ENCODE measurements at places on chromosomes 7 and 10.

GRCh38 chr10:28199941-28200340 lies 102.9 kb downstream of the MPP7 start:
- DNase-seq = no peak

- DNase-seq = no peak
These were observed 30.5 kb upstream of the ING3 start for GRCh38 chr7:120920034-120920433.

DNA sequence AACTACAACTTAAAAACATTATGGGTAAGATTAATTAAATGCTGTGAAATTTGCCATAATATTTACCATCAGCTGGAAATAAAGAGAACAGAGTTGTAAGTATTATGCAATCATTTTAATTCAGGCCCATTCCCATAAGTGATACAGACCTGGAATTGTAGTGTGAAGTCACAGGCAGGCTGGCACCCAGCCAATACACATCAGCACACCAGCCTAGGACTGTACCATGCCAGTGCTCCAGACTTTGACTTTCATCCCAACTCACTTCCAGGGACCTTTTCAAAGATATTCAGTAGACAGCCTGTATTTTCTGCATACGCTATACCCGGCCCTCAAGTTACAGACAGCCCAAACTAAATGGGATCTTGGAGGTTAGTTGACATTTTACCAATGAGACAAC lies 143.3 kb downstream of the TES start:
- no peak for DNase-seq

DNA sequence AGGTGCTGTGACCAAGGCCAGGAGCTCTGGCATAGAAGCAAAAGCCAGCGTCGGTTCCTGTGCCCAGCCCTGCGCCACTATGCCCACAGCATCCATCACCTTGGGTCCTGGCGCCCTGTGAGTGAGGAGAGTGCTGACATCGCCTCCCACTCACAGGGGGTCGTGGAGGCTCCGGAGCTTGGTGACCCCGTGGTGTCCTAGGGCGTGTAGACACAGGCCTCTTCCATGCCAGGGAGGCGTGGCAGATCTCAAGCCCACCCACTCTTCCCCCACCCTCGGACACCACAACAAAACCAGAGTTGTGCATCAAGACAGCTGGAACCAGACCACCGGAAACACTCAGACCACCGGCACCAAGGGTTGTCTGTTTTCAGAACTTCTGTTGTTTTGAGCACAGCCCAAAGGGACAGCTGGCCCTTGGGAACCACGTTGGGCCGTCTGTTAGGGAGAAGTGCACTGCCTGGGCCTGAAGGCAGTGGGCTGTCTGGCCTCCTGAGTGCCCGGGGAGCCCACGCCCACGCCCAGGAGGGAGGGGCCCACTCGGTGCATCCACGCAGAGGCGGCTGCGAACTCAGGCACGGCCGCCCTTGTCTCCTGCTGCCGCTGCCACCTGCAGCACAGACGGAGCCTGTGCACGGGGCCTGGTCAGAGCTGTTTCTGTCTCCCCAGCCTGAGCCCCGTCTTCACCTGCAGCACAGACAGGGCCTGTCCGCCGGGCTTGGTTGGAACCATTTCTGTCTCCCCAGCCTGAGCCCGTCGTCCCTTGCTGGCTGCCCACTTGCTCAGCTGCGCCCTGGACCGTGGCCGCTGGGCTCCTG lies 106.3 kb downstream of the INPP5A start:
- no peak for DNase-seq

DNA sequence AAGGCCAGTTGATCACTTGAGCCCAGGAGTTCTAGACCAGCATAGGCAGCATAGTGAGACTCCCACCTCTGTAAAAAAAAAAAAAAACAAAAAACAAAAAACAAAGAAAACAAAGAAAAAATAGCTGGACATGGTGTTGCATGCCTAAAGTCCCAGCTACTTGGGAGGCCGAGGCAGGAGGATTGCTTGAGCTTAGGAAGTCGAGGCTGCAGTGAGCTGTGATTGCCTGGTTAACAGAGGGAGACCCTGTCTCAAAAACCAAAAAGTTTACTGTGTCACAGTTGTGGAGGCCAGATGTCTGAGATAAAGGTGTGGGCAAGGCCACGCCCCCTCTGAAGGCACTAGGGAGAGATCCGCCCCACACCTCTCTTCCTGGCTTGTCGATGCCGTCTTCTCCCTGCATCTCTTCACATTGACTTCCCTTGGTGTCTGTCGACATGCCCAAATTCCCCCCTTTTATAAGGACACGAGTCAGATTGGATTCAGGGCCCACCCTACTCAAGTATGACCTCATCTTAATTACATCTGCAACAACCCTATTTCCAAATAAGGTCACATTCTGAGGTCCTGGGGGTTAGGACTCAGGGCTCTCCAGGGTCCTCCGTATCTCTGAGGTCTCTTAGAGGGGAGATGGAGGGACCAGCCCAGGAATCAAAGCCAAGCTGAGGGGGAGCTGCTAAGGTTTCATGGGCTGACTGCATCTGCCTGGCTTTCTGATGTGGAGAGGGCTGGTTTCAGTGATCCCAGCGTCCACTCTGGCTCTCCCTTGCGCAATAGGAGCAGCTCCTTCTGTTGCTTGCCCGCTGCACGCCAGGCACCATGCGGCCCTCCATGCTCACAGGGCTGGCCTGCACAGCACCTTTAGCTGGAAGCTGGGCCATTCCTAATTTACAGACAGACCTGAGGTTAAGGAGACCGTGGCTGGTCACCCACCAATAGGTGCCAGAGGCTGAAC lies 23.1 kb downstream of the AGAP3 start:
- DNase-seq = no peak

- DNase-seq = no peak
These were observed 306.2 kb downstream of the BICC1 start for GRCh38 chr10:58818900-58819299.

DNA sequence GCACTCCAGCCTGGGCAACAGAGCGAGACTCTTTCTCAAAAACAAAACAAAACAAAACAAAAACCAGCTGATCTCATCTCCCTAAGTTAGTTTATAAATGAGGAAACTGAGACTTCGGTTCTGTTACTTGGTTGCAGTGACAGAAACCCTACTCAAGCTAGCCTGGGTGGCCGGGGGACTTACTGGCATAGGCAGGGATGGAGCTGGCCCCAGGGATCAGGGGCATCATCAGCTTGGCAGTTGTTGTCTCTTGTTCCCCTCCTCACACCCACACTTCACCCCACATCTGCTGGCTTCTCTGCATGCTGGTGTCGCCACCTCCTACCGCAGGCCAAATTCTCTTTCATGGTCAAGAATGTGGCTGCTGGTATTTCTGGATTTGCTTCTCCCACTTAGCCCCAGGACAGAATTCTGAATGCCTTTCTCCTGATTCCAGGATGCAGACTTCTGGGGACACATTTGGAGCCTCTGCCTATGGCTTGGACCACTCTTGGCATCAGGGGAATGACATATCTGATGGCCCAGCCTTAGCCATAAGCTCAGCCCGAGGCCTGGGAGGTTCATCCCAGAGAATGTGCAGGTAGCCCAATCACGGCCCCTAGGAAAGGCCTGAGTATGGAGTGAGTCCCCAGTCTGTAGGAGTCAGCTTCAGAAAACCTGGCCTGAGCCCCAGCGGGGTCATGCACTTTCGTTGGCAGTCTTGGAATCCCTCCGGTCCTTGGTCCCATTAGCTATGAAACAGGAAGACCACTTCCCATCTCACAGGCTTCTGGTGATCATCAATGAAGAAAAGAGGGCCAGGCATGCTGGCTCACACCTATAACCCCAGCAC lies 41.6 kb upstream of the CTBP2 start:
- no peak for DNase-seq

DNA sequence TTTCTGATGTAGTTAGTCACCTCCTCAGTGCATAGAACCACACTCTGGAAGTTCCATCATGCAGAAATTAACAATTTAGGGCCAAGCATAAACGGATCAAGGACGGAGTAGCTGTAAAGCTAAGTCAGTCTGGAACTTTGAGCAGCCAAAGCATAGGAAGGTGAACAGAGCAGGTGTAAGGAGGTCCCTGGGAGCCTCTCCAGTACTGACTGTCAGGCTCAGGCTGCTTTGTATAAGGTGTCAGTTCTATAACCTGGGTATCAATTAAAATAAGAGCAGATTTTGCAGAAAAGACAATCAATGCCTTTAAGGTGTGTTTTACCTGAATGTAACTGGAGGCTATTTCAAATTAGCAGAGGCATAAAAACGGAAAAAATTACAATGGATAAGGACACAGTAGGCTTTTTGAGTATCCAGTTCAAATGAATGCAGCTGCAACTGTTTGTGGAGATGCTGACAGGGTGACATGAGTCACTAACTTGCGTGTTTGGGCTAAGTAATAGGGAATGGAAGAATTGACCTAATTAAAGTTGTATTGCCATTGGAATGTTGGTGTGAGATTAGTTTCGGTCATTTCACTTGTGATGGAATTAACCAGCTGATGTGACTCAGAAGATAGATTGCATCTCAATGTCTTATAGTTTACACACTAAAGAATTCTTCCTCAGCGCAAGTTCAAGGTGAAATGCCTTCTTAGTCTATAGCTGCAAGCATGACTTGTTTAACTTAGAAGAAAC lies 417.9 kb upstream of the CNTNAP2 start:
- DNase-seq = no peak

DNA sequence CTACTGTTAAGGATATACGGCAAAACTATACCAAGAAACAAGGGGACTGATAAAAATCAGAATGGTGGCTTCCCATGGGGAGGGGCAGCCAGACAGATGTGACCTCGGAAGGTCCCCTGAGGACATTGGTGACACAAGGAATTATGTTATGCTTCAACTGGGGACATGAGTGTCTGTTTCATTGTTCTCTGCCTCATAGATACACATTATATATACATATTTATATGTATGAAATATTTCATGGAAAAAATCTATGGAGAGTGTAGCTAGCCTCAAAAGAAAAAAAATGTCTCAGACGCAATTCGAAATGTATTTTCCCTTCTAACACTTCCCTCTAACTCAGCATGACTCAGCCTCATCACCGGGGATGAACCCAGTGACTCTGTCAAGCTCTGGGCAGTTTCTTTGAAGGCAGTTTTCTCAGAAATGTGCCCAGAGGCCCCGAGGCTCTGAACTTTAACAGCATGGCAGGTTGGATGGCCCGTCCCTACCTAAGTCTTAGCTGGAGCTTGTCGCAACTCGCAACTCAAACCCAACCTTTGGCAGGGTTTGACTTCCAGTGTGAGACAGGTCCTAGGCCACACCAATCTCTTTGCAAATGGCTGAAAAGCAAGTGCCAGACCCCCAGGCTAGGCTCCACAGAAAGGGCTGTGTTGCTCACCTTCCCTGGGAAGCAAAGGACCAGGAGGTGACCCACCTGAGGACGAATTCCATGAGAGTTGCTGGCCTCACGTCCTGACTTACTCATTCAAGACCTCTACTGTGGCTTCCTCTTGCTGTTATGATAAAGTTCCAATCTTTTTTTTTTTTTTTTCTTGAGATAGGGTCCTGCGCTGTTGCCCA lies 86.9 kb downstream of the CARD11 start:
- DNase-seq = peak; percentile 33

GRCh38 chr7:24923172-24923865 lies 56.7 kb downstream of the OSBPL3 start:
- DNase-seq = no peak

GRCh38 chr7:16098585-16099179 lies 322.7 kb downstream of the CRPPA start:
- no peak for DNase-seq

DNA sequence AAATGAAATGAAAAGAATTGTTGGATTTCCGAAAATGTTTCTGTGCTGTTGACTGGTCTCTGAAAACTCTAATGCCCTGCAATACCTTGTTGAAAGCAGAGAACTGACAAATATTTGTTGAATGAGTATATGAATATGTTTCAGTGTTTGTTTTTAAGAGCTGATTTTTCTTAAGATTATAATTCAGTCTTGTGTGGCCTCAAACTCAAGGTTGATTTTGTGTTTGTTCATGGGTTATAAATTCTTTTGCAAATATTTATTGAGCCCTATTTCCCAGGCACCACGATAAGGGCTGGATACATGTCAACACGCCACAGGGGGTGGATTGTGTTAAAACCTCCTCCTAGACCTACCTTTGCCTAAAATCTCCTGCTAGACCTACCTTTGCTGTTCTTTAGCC lies 203.9 kb upstream of the PLPP4 start:
- DNase-seq = no peak

DNA sequence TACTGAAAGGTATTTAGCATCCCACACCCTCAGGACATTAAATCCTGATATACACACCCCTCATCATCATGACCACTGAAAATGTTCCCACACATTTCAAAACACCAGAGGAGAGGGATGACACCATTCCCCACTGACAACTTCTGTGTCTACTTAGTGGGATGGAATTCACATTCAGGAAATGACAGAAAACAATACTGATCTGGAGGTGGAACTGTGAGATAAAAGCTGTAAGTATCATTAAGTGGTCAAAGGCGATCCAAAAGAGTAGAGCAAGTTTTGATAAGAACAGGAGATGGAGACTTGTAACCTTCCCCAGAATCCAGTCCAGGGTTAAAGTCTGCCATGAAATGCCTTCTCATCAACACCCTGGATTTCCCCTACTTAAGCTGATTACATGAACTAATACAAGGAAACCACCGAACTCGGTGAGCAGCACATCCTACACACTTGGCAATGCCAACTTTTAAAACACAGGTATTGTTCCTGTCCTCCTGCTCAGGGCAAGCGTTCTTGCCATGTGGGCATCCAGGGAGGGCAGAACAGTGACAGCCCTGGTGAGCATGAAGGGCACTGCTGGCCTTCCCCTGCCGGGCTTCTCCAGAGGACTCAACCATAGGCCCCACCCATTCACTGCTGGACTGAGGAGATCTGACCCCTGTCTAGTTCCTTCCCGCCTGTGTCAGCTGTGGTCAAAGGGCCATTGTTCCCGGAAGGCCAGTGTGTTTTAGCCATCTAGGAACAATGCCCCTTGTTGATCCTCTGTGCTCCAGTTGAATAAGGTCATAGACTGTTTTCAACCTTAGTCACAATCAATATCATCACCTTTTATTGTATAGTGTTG lies 85.0 kb downstream of the SGMS1 start:
- no peak for DNase-seq

DNA sequence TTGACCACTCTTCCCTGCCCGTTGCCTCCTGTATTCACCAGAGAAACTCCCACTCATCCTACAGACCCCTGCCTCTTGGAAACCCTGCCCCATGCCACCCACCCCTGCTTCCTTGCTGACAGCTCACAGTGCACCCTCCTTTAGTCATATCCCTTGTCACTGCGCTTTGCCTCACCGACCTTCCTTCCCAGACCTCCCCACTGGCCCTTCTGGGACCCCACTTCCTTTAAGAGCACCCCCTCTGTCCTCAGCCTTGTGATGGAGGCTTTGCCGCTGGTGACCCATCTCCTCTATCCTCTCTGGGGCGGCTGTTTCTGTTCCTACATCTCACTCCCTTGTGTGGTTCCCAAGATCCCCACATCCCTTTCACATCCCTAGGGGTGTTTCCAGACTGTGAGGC lies 92.8 kb upstream of the ZMIZ1 start:
- DNase-seq = no peak

- DNase-seq = no peak
These were observed 174.2 kb upstream of the HGF start for GRCh38 chr7:81944058-81944457.

GRCh38 chr10:92942226-92942625 lies 93.9 kb downstream of the EXOC6 start:
- DNase-seq = no peak

GRCh38 chr10:43260911-43261577 lies 5.8 kb downstream of the RASGEF1A start:
- no peak for DNase-seq

Measured in stimulated activated CD4-positive, alpha-beta T cell treated with anti-CD3 and anti-CD28 coated beads, Interleukin-2, amount 100 ng/mL, for 4 hours (primary cell).